Stimulated activated CD4-positive, alpha-beta T cell treated with anti-CD3 and anti-CD28 coated beads, Interleukin-12 subunit alpha, Interleukin-12 subunit beta, amount 100 ng/mL, for 48 hours (primary cell): ENCODE measurements at places on chromosomes 3 and 15.

GRCh38 chr3:179164857-179165256 lies 16.7 kb downstream of the PIK3CA start:
- no peak for DNase-seq

DNA sequence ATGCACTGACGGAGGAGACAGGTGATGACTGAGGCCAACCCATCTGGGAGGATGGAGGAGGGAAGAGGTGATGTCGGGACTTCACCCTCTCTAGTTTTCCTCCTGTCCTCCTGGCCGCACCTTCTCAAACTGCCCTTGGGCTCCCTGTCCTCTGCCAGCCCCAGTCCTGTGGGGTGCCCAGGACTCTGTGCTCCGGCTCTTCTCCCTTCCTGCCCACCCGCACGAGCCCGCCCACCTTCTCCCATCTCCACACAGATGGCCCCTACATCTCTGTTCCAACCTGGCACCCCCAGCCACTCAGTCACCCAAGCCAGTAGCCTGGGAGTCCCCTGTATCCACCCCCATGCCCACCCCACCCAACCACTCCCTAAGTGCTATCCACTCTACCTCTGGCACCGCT lies 206.7 kb upstream of the LINGO1 start:
- DNase-seq = no peak

DNA sequence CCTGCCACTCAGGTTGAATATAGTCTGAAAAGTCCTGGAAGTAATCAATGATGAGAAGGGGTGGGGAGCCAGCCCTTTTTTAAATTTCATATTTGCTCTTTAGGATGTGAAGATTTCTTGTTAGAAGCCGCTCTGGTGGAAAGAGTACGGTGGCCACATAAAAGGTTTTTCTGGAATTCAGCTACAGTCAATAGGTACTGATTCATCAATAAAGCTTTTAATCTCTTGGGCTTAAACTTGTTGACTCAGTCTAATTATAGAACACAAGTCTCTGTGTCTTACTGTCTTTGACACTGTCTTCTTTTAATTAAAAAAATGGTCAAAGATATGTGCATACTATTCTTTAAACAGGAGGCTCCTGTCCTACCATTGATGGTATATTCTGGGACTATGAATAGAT lies 99.9 kb upstream of the TP63 start:
- no peak for DNase-seq

DNA sequence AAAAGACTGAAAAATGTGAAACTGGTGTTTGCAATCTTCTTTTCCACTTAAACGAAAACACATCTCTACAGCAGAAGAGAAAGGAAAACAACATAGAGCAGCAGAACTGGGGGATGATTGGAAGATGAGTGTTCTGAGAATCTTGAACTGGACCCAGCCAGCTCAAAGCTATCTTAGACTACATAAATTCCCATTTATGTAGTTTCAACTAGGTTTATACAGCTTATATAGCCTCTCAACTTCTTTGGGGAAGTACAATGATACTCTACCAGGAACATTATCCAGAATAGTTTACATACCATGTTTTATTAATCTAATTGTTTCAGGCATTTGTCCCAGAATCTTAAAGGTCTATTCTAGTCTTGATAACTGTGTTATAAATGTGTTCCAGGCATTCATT lies 658.2 kb upstream of the LMCD1 start:
- no peak for DNase-seq

DNA sequence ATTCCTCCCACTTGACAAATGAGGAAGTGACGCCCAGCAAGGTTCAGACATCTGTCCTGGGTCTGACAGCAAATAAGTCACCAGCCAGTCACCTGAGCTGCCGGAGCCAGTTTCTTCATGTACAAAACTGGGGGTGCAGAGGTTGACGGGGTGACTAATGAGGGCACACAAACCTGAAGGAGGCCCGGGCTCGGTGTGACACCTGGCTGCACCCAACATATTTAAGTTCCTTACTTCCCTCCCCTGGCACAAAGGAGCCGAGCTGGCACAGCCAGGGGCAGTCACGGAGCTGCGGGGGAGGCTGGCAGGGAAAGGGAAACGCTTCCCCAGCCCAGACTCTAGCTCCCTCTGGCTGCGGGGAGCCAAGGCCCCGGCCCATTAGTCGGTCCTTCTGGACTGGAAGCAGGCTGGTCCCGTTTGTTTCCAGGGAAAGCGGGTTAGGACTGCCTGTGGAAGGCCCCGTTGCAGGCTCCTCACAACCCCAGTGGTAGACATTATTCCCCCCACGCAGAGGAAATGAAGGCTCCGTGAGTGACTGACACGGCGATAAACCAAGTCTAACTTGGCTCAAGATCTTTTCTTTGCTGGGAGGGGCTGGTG lies 2.3 kb downstream of the FBXL22 start:
- no peak for DNase-seq

- DNase-seq = no peak
These were observed 26.2 kb upstream of the LRTM1 start for GRCh38 chr3:54954022-54954421.

- DNase-seq = no peak
These were observed 3.6 kb upstream of the A4GNT start for GRCh38 chr3:138135833-138136194.

DNA sequence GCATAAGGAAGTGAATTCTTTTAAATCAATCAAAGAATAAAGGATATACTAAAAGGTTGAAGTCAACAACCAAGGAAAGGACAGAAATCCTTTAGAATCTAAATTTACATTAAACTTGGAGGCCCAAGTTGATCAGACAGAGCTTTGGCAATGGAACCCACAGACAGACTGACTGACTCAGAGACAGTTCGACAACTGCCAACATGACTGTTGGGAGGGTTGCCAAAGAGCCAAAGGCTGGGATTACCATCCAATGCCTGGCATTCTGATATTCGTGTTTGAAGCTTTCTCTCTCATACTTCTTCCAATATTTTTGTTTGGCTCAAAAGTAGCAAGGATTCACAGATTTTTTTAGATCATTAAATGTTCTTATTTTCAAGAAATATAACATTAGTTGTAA lies 406.1 kb downstream of the PLCL2 start:
- DNase-seq = no peak
